Iris pigment epithelial cell (primary cell): ENCODE measurements at places on chromosomes 3 and 15.
A peak's percentile ranks its signal among the peaks of the same experiment; 100 is the strongest.

GRCh38 chr3:170419557-170420087, 954 bp downstream of the CLDN11 start:
- peak; percentile 67 for DNase-seq

GRCh38 chr15:101489237-101489598, 289 bp downstream of the PCSK6 start:
- DNase-seq = no peak

GRCh38 chr3:149808209-149808829, 4.7 kb upstream of the RNF13 start:
- DNase-seq = peak; percentile 86

GRCh38 chr3:160792540-160792939, 36.5 kb downstream of the PPM1L start:
- DNase-seq = no peak

- DNase-seq = no peak
These were observed 12.5 kb downstream of the MYD88 start for GRCh38 chr3:38150780-38151528.

DNA sequence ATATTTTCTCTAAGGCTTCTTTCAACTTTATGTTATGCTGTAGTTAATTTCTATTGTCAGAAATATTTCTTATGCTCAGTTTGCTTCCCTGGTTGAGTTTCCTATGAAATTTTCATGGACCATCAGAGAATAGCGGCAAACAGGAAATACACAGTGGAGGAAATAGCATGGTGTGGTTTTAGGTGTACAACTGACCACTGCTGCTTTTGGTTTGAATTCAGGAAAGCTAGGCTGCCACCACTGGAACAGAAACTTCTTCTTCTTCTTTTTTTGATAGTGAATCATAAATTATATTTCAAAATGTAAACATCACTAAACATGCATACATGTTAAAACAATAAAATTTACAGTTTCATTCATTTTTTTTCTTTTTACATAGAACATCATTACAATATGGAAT, 316.6 kb upstream of the TGFBR2 start:
- no peak for DNase-seq

- no peak for DNase-seq
These were observed 260.1 kb upstream of the PLSCR5 start for GRCh38 chr3:146865175-146865755.

DNA sequence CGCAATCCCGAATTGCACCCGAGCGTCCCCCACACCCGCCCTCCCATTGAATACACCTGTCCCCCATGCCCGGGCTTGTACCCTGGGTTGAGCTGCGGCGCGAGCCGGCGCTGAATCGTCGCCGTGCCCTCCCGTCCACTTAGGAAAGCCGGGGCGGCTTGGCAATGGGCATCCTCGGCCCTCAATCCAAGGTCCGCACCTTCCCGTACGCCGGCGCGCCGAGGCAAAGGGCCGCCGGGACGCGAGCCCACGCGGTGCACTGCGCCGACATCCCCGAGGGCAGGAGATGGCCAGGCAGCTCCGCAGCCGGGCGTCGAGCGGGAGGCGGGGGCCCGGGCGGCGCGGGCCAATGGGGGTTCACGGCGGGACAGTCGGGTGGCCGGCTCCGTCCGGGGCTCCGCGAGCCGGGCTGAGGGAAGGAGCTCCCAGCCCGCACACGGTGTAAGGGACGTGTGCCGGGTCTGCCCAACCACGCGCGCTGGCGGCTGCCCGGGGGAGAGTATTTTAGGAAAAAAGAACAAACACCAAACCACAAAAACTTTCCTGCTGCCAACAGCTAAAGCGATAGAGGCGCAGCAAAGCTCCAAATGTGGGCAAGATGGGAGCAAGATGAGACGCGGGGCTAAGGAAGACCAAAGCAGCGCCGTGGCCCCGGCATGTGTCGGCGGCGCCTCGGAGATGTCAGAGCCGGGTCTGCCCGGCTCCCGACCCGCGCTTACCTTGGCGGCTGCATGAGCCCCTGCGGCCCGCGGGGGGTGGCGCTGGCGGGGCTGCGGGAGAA, 621 bp downstream of the RGMA start:
- DNase-seq = peak; percentile 15

DNA sequence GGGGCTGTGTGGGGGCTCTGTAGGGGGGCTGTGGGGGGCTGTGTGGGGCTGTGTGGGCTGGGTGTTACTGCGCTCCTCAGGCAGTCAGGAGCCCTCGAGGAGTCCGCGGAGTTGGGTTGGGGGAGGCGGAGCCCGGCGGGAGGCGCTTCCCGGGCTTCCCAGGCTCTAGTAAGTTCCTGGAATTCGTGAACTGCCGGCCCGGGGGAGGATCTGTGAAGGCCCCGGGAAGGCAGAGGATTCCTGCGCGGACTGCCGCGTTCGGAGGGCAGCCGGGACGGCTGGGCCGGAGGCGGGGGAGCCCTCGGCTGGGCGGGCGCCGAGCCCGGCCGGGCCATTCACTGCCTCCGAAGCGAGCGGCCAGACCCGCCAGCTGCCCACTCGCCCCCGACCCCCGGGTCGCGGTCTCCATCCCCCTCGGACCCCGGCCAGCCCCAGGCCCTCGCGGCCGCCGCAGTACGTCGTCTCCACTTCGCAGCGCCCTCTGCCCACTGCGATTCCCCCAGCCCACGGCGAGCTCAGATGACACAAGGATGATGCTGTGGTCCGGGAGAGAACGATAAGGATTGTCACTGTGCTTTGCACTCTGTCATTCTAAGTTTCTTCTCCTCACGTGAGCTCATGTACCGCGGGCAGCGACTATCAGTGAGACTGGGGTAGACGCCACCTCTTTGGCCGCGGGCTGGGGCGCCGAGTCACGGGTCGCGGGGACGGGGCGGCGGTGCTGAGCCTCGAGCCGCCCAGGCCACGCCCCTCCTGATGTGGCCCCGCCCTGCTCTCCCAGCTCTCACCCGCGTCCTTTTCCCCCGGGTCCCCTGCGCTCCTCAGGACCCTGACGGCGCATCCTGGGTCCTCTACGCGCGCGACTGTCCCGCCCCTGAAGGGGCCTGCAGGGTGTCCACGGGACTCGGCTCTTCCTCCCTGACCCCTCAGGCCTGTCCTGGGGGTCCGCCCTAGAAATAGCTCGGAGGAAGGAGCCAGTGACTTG, 65.3 kb downstream of the KLF13 start:
- DNase-seq = peak; percentile 46
